T-cell (primary cell): ENCODE measurements at places on chromosomes 16 and 17.
A peak's percentile ranks its signal among the peaks of the same experiment; 100 is the strongest.

DNA sequence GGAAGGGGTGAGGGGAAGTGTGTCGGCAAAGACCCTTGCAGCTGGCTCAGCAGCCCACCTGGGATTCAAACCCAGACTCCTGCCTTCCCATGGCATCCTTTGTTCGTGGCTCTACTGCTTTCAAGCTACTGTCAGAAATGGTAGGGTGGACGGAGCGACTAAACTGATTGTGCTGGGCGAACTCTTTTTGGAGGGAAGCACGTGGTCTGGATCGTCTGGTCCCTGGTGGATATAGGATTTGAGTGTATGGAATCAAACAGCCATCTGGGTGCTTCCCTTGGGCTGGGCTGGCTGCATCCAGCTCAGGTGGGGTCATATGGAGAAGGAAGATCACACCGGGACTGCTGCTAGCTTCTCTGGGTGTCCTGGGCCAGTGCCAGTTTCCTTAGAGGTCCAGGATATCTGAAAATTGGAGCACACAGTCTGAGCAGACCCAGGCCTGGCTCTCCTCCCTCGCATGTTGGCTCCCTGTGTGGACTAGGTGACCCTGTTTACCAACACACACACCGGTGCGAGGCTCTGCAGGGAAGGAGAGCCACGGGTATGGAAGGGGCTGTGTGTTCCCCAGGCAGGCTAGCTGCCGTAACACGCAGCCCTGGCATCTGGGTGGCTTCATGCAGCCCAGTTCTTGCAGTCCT, 8.6 kb downstream of the CMIP start:
- no peak for DNase-seq

DNA sequence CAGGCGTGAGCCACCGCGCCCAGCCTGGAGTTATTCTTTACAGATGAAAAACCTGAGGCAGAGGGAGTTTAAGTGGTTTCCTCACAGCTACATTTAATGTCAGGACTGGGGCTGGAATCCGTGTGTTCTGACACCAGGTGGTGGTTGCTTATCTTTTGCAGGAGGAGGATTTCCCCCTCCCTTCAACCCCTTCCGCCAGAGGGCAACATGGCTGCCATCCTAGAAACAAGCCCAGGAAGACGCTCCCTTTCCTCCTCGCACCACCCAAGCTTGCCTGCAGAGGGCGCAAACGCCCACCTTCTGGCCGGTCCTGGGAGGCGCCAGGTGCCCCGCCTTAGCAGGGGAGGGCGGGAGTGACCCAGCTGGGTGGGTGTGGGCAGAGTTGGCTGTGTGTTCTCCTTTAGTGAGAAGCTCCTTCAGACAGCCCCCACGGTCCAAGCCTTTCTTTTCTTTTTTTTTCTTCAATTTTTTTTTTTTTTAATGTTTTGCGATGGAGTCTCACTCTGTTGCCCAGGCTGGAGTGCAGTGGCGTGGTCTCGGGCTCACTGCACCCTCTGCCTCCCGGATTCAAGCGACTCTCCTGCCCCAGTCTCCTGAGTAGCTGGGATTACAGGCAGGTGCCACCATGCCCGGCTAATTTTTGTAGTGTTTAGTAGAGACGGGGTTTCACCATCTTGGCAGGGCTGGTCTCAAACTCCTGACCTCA, 9.9 kb upstream of the RAP1GAP2 start:
- peak; percentile 92 for DNase-seq

GRCh38 chr16:28591355-28591754, 5.5 kb downstream of the SULT1A2 start:
- no peak for DNase-seq

DNA sequence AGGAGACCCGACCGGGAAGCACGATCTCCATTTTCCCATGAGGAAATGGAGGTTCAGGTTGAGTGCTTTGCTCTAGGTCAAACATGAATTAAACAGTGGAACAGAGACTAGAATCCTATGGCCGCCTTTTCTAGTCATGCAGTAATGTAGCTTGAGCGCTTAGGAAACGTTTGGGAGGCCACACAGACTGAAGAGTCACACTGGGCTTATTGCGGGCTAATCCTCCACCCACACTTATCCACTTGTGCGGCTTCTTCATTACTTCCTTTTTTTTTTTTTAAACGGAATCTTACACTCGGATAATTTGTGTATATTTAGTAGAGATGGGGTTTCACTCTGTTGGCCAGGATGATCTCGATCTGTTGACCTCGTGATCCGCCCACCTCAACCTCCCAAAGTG, 26.0 kb downstream of the CACNG3 start:
- no peak for DNase-seq

DNA sequence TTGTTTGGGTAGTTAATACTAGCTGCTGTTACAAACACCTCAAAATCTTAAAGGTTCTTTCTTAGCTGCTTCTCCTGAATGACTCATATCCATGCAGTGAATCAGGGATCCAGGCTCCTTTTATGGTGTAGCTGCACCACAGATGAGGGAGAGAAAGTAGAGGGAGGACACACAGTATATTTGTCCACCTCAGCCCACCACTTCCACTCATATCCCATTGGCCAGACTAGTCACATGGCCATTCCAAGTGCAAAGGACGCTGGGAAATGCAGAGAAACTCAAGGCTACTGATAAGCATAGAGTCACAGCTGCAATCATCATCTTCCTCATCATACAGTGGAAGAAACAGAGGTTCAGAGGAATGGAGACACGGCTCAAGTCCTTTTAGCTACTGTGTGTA, 63.8 kb downstream of the GSG1L start:
- no peak for DNase-seq

GRCh38 chr16:13873835-13874438, 46.0 kb upstream of the ERCC4 start:
- no peak for DNase-seq

DNA sequence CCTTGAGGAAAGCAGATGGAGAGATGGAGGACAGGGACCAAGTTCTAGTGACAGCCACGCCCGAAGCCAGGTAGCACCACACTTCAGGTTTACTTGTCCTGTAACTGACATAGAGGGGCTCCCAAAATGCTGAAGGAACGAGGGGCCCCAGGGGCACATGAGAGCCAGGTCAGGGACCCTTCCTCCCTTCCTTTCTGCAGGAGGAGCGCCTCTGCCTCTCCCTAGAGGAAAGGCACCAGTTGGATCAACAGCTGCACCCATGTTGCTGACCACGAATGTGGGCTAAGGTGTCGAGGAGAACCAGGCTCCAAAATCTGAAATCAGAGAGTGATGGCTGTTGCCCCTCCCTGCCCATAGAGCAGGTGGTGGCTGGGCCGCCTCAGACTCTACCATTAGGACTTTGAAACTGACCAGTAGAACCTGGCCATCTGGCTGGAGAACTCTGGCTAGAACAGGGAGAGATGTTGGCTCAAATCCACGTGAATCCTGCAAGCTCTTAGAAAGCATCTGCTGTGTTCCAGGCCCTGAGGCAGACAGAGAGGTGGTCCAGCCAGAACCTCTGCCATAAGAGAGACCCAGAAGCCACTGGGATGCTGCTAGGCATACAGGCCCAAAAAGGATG, 218.8 kb downstream of the KATNIP start:
- DNase-seq = no peak

DNA sequence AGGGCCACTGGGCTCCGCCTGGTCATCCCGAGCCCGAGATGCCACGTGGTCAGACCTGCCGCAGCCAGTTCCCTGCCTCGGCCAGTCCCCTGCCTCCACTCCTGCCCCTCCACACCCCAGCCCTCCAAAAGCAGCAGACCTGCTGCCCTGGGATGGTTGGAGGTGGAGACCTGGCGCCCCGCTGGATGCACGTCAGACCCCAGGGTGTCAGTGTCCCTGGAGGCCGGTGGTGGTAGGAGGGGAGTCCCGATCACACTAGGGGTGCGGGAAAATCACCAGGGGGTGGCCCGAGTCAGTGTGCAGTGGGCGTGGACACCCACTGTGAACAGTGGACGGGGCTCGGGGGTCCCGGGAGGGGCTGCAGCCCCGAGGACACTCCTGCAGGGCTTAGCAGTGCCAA, 26.9 kb downstream of the TPSG1 start:
- DNase-seq = no peak

- DNase-seq = peak; percentile 15
Measured at GRCh38 chr17:3514873-3515272, 39.1 kb downstream of the ASPA start.

GRCh38 chr17:5892921-5893675, 177.1 kb upstream of the WSCD1 start:
- no peak for DNase-seq

- DNase-seq = no peak
Measured at GRCh38 chr17:81676906-81677305, 6.7 kb downstream of the ARL16 start.

- DNase-seq = no peak
Measured at GRCh38 chr17:22145605-22146178, 453.4 kb downstream of the KCNJ18 start.

DNA sequence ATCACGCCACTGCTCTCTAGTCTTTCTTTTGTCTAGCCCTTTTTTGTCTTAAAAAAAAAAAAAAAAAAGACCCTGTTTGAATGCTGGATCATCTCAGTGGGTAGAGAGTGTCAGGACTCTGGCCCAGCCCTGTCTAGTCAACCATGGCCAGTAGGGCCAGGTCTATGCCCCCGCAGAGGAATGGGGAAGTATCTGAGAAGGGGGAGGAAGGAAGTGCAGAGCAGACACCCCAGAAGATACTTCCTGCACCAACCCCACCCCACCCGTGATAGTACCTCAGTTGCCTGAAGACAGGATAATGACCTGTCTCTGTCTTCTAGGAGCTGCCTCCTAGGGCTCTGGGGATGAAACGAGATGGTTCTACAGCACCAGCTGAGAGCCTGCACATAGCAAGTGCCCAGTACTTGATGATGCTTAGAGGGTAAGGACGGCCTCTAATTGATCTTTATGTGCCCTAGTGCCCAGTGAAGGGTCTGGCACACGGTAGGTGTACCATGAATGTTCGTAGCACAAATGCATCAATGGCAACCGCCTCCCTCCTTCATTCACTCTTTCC, 55.4 kb downstream of the ABAT start:
- no peak for DNase-seq

DNA sequence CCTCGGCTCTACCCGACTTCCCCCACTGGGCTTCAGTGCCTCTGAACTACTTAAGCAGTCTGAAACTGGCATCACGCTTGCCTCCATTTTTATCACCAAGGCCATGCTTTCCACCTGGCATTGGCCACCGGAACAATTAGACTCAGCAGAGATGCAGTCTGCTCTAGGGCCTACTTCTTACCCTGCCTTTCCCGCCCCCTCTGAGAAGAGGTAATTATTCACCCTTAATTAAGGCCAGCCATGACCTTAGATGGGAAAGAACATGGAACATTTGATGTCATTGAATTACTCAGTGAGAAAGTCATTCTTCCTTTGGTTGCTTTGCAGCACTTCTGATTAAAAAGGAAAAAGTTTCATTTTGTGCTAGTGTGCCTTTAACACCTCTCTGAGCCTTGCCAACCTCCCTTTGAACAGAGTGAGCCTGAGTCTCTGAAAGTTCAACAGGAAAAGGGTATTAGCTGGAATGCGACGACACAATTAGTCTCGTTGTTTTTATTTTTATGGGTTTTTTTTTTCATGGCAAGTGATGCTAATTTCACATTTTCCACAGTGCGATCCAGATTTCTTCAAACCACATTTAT, 60.9 kb upstream of the TNRC6A start:
- DNase-seq = no peak

GRCh38 chr16:51898872-51899271, 648.1 kb downstream of the TOX3 start:
- no peak for DNase-seq

GRCh38 chr17:73422121-73422520, 110.3 kb upstream of the CDC42EP4 start:
- no peak for DNase-seq

DNA sequence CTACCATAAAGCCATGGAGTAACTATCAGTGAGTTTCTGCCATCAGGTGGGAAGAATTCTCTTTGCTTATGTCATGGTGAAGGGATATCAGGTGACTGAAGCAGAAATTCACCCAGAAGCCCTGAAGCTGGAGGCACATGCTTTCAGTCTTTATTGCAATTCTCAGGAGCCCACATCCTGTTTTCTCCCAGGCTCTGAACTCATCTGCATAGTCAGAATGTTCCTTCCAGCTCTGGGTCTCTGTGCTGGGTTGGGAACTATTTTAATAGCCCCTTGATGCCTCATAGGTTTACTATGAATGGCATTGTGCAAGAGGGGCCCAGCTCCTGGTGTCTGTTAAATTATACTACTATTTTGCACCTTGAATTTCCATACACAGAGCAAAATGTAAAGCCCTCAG, 198.4 kb upstream of the SOX9 start:
- DNase-seq = no peak

DNA sequence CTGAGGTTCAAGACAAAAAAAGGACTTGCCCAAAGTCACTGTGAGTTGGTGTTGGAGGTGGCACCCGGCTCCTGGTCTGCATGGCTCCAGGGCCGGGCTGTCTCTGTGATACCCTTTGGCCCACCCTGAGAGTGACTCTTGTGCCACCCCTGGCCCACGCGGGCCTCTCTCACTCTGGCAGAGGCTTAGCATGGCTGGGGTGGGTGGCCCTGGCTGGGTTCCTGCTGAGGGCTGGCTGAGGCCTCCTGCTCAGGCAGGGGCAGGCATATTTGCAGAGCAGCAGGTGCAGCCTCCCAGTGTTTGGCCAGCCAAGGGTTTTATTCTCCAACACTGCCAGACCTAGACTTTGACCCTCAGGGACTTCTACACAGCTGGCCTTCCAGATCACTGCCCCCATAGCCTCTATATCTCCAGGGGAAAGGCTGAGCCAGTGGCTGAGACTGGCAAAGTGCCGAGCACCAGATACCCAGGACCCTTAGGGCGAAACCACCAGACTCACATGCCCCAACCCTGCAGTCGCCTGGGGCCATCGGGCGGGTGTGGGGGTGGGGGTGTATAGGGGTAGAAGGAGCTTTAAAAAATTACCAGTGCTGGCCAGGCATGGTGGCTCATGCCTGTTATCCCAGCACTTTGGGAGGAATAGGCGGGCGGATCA, 21.5 kb upstream of the ADGRG1 start:
- DNase-seq = no peak

DNA sequence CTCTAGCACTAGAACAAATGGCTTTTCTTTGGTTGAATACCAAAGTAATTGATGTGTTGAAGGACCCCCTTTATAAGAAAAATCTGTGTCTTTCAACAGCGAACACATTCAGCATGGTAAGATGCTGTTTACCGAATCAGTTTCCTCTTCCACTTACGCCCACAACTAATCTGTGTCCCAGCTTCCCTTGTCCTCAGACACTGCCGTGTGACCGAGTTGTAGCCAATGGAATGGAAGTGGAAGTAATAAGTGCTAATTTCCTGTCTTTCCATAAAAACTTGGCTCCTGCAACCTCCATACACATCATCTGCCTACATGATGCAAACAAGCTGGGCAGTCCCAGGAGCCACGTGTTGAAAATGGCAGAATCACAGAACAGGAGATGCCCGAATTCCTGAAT, 10.4 kb downstream of the CDIPT start:
- DNase-seq = no peak

DNA sequence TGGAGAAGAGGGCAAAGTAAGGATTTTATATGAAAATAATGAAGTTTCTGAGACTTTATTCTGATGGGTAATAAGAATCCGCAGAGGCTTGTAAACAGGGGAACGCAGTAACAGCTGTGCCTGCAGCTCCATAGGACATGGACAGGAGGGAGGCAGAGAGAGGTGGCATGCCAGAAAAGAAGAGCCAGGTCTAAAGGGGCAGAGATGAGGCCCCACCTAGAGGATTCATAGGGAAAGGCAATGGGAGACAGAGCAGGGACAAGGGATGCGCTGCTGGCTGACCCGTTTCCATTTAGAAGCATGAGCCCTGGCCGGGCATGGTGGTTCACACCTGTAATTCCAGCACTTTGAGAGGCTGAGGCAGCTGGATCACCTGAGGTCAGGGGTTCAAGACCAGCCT, 340.3 kb upstream of the CDH5 start:
- DNase-seq = no peak
